Hepatocyte (in vitro differentiated cells): ENCODE measurements at places on chromosomes 16 and 17. TPM values are rescaled to one million over a fixed set of nuclear protein-coding genes. Genes with fewer than 3 reads are reported as not detected.

DNA sequence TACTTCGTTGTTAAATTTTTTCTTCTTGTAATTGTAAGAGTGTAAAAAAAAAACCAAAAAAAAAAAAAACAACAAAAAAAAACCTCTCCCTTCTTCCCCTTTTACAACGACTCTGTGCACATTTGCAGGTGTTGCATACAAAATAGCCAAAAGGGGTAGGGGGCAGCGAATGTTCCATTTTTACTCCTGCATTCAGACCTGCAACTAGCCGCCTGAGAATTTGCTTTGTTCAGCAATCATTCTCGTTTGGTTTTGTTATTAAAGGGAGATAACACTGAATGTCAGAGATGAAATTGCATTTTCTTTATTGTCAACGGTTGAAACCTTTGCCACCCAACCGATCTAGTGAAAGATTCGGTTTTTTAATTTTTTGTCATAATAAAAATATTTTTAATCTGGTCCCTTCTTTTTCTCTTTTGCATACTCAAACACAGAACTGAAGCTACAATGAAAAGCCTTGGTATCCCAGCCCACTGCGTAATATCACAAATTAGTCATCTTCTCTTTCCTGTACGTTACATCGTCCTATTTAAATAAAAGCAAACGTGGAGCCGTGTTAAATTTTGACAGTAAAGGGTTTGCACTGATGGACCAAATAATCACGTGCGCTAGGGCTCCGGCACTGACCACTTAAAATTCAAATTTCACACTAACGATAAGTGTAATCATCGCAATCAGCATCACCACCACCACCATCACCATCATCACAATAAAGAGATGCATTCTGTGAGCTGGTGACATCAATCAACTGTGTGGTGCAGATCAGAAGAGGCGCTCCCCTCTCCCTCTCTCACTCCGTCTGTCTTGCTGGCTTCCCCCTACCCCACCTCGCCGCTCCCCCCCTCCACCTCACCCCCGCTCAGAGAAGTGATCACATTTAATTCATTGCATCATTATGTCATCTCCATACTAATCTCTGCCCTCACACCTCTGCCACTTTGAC, 406.2 kb upstream of the PSMD7 start:
- DNase-seq, result no peak
- peaks cover 12% of the 10 kb centered on the region for H3K27me3 ChIP-seq
- no peak overlapping the region for H3K27ac ChIP-seq
- no peaks in the 10 kb centered on the region for H3K36me3 ChIP-seq

The HLF gene
- 0.32 and 0.60 TPM in 2 replicates for total RNA-seq

The FAAP100 gene
- 18.3 and 20.9 TPM in 2 replicates for total RNA-seq

DNA sequence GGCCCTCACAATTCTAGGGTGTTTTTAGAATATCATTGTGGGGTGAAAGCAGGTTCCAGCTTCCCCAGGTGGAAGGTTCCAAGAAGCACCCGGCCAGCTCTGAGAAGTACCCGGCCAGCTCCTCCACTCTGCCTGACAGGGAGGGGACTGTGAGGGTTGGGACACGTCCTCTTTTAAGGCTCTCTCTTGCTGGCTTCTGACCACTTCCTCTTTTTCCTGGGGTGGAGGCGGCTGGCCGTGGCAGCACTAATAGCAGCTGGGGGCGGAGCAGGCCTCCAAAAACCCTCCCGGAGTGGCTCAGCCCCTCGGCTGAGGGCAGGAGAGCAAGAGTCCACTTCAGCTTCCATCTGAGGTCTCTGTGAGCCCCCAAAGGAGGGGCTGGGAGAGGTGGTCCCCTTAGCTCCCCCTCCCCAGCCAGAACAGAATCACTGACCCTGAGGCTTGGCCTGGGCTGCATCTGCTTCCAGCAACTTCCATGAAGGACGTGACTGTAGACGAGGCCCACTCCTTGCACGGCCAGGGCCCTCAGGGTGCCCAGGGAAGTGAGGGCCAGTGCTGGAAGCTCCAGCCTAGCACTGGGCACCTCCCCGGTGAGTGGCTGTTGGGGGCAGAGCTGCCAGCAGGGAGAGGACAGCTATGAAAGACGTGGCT, 26.7 kb upstream of the PLCG2 start:
- no peaks in the 10 kb centered on the region for H3K36me3 ChIP-seq
- DNase-seq, result no peak
- no peaks in the 10 kb centered on the region for H3K27me3 ChIP-seq
- no peak overlapping the region for H3K27ac ChIP-seq
- no peak overlapping the region for H3K4me3 ChIP-seq
- H3K4me1 ChIP-seq, result no peaks in the 10 kb centered on the region

GRCh38 chr17:30716461-30717290, 107.8 kb downstream of the CRLF3 start:
- H3K4me1 ChIP-seq, result no peaks in the 10 kb centered on the region
- no peak overlapping the region for H3K27ac ChIP-seq
- no peaks in the 10 kb centered on the region for H3K36me3 ChIP-seq
- no peak overlapping the region for H3K4me3 ChIP-seq

DNA sequence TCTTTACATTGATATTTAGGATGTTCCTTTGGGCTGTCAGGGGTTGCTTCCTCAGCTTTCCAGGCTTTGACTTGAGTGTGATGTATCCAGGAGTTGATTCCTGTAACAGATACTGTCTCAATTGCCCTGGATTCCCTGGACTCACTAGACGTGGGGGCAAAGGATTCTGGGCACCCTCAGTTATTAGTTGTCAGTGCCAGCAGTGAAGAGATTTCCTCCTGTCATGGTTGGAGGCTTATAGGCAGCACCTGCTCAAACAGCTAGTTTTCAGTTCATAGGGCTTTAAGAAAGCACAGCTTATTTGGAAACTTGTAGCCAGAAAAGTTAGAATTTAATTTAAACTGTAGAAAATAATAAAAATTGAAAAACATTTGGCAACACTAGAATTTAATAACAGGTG, 9.5 kb upstream of the B4GALNT2 start:
- DNase-seq, result no peak
- no peak overlapping the region for H3K27ac ChIP-seq
- no peaks in the 10 kb centered on the region for H3K36me3 ChIP-seq
- peaks cover 9% of the 10 kb centered on the region for H3K4me1 ChIP-seq

GRCh38 chr17:50467114-50467854, 1.4 kb downstream of the CHAD start:
- H3K4me3 ChIP-seq, result no peak overlapping the region
- DNase-seq, result no peak
- H3K27ac ChIP-seq, result no peak overlapping the region
- H3K4me1 ChIP-seq, result peaks cover 3% of the 10 kb centered on the region
- no peaks in the 10 kb centered on the region for H3K36me3 ChIP-seq
- no peaks in the 10 kb centered on the region for H3K27me3 ChIP-seq

- peaks cover 8% of the 10 kb centered on the region for H3K4me1 ChIP-seq
- DNase-seq, result no peak
- H3K27me3 ChIP-seq, result no peaks in the 10 kb centered on the region
- no peak overlapping the region for H3K27ac ChIP-seq
- no peak overlapping the region for H3K4me3 ChIP-seq
Observed at GRCh38 chr16:89314357-89314756, 96.9 kb downstream of the ZNF778 start.

GRCh38 chr17:63587770-63588169, 12.9 kb upstream of the TACO1 start:
- H3K27ac ChIP-seq, result no peak overlapping the region
- H3K4me1 ChIP-seq, result no peaks in the 10 kb centered on the region
- H3K4me3 ChIP-seq, result no peak overlapping the region

The NXN gene
- total RNA-seq, result 55.0 and 58.7 TPM in 2 replicates

GRCh38 chr16:68760671-68761275, 23.7 kb downstream of the CDH1 start:
- no peak overlapping the region for H3K4me3 ChIP-seq
- DNase-seq, result peak; percentile 42
- H3K27me3 ChIP-seq, result no peaks in the 10 kb centered on the region
